SHP77 treated with DMSO at 0.1 percent for 48 hours (cell line): ENCODE measurements at places on chromosomes 11 and 22.

- no peak for DNase-seq
These were observed 310.2 kb downstream of the DDX10 start for GRCh38 chr11:108975026-108975425.

DNA sequence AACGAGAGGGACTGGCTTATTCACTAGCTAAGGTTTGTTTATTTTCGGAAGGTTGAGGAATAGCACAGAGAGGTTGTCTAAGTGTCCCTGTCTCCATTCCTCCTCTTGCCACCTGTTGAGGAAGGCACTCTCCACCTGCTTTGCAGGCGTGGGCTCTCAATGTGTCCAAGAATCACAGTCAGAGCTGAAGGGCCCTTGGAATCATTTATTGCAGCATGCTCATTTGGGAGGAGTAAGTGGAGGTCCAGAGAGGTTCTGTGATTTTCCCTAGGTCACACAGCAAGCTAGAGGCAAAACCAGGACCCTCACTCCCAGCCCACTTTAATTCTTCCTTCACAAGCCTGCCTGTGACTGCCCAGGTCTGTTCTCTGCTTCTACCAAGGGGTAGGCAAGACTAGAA is 21.3 kb downstream of the ZBTB16 start:
- no peak for DNase-seq

- no peak for DNase-seq
These were observed 3.1 kb downstream of the ASRGL1 start for GRCh38 chr11:62340269-62340901.

- DNase-seq: no peak
These were observed 8.5 kb downstream of the SMTNL1 start for GRCh38 chr11:57545883-57546282.

GRCh38 chr22:29798801-29799200 is 31.6 kb downstream of the UQCR10 start:
- no peak for DNase-seq
